Suprapubic skin (tissue), 4 donors: ENCODE measurements at places on chromosomes 12 and 14.

GRCh38 chr12:110004598-110004997 lies 5.4 kb downstream of the ANKRD13A start:
- no peak overlapping the region for H3K27ac ChIP-seq
- no peak overlapping the region for H3K4me3 ChIP-seq
- no peaks in the 10 kb centered on the region for H3K27me3 ChIP-seq
- no peaks in the 10 kb centered on the region for H3K36me3 ChIP-seq

- no peaks in the 10 kb centered on the region for H3K27me3 ChIP-seq
- no peaks in the 10 kb centered on the region for H3K36me3 ChIP-seq
- DNase-seq, result no peak
- no peaks in the 10 kb centered on the region for H3K4me1 ChIP-seq
These were observed 64.4 kb downstream of the RGS6 start for GRCh38 chr14:71996610-71997009.

DNA sequence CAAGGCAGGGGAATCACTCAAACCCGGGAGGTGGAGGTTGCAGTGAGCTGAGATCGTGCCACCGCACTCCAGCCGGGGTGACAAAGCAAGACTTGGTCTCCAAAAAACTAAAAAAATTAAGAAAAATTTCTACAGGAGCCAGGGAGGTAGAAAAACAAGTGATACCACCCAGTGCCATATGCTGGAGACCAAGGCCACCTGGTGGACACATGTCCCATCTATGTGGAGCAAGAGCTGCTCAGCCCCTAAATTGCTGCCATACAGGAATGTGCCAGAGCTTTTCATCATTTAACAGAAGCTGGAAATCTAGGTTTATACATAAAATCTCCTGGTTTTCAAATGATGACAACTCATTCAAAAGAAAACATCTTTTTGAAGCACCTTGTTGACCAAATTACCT lies 61.4 kb upstream of the ELK3 start:
- no peak for DNase-seq
- H3K27ac ChIP-seq, result no peak overlapping the region
- H3K27me3 ChIP-seq, result no peaks in the 10 kb centered on the region
- H3K4me1 ChIP-seq, result no peaks in the 10 kb centered on the region
- no peak overlapping the region for H3K4me3 ChIP-seq

GRCh38 chr12:113980537-113981337 lies 14.6 kb upstream of the RBM19 start:
- H3K4me1 ChIP-seq, result no peaks in the 10 kb centered on the region
- H3K27me3 ChIP-seq, result peaks cover 31% of the 10 kb centered on the region
- no peak for DNase-seq
- no peak overlapping the region for H3K4me3 ChIP-seq
- H3K27ac ChIP-seq, result no peak overlapping the region

DNA sequence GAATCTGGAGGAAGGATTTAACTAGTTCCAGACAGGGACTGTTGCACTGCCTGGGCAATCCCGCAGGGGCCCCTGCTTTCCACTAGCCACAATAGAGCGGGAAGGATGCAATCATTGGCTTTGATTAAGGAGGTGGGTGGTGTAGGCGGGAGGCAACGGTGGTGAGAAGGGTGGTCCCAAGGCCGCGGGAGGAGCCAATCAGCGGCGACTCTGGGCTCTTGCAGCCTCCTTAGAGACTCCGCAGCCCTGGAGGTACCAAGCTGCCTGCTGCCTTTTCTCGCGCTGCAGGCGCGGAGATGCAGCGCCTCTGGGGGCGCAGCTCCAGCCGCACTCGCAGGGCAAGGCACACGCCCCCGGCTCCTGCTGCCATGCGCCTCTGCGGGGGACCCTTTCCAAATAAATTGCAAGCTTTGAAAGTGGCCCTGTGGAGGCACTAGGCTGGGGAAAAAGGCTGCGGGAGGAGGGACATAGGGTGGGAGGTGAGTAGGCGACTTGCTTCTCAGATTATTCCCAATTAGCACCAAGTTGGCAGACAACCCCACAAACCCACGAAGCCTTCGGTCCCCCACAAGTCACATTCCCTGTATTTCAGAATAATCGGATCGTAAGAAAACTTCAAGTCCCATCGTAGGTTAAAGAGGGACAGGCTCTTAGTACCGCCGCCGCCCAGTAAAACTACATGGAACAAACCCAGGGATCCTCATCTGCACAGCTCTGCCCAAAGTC lies 858 bp upstream of the KCNA1 start:
- H3K27me3 ChIP-seq, result peaks cover 90% of the 10 kb centered on the region
- peak overlapping the region; percentile 55 for H3K4me3 ChIP-seq
- no peak overlapping the region for H3K27ac ChIP-seq
- no peak for DNase-seq
- H3K36me3 ChIP-seq, result no peaks in the 10 kb centered on the region
